Cerebellar cortex (tissue), 1 donor: ENCODE measurements at places on chromosomes 2 and 18.

- no peak for DNase-seq
Measured at GRCh38 chr2:181890271-181890670, 1.3 kb upstream of the ITPRID2 start.

GRCh38 chr2:42800981-42801380 lies 8.6 kb upstream of the HAAO start:
- DNase-seq: no peak

- no peak for DNase-seq
Measured at GRCh38 chr2:70420740-70421139, 118.9 kb upstream of the FAM136A start.

DNA sequence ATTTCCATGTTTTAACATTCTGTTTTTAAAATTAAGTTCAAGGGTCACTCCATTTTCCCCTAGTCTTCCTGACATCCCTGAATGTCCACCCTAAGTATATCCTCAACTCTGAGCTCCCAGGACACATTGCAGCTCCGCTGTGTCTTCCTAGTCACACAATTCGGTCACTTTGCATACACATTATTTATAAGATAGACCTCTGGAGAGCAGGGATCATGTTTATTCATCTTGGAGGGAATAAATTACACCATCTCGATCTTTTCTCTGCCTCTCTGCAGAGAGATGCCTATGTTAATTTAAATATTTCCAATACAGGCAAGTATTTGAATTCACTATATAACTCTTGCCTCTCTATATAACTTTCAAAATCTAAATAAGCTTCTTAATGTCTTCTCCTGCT lies 166.2 kb downstream of the SLC39A10 start:
- DNase-seq: no peak
